ENCODE measurements at places on chromosomes 1 and 21. TPM values are rescaled to one million over a fixed set of nuclear protein-coding genes. Genes with fewer than 3 reads are reported as not detected.

DNA sequence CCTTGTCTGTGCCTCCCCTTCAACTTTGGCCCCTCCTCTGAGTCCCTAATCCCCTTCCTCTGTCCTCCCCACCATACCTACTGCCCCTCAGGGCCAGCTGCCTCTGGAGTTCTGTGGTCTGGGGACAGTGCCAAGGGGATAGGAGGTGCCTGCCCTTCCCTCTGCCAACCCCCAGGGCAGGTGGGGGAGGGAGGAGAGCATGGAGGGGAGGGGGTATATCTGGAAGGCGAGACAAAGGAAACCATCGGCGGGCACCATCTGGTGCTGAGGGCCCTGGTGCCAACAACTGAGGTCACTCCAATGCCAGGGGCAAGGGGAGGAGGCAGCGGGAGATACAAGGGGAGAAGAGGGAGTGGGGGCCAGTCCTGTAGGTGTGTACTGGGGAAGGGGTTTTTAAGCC lies 9.6 kb downstream of the RAB25 start:
- no peak for DNase-seq
- no peaks in the 10 kb centered on the region for H3K4me1 ChIP-seq
- H3K27me3 ChIP-seq: no peaks in the 10 kb centered on the region
- H3K36me3 ChIP-seq: no peaks in the 10 kb centered on the region
- H3K4me3 ChIP-seq: no peak overlapping the region

DNA sequence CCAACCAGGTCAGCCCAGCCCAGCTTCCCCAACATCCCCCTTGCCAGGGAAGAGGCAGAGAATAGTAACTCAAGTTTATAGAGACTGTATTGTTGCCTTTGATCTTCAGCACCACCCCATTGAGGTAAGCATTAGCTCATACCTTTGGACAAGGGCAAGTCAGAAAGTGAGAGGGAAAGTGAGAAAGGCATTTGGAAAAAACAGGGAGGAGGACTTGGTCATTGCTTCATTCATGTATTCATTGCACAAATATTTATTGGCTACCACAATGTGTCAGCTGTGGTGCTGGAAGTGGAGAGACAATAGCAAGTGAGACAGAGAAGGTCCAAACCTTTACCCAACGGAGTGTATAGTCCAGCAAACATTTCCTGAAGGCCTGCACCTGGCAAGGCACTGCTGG lies 561.2 kb downstream of the KIF26B start:
- no peak overlapping the region for H3K27ac ChIP-seq
- no peaks in the 10 kb centered on the region for H3K27me3 ChIP-seq
- no peaks in the 10 kb centered on the region for H3K36me3 ChIP-seq
- H3K4me1 ChIP-seq: no peaks in the 10 kb centered on the region
- no peak overlapping the region for H3K4me3 ChIP-seq

GRCh38 chr1:89657886-89658285 lies 25.0 kb downstream of the LRRC8C start:
- no peak overlapping the region for H3K27ac ChIP-seq
- DNase-seq: no peak
- no peaks in the 10 kb centered on the region for H3K36me3 ChIP-seq
- no peak overlapping the region for H3K4me3 ChIP-seq

- no peak for DNase-seq
- no peaks in the 10 kb centered on the region for H3K27me3 ChIP-seq
- no peak overlapping the region for H3K4me3 ChIP-seq
- no peaks in the 10 kb centered on the region for H3K36me3 ChIP-seq
These were observed 11.1 kb upstream of the IRF2BP2 start for GRCh38 chr1:234621127-234621468.

Gene RPS6KA1
- 58.1 TPM for total RNA-seq

DNA sequence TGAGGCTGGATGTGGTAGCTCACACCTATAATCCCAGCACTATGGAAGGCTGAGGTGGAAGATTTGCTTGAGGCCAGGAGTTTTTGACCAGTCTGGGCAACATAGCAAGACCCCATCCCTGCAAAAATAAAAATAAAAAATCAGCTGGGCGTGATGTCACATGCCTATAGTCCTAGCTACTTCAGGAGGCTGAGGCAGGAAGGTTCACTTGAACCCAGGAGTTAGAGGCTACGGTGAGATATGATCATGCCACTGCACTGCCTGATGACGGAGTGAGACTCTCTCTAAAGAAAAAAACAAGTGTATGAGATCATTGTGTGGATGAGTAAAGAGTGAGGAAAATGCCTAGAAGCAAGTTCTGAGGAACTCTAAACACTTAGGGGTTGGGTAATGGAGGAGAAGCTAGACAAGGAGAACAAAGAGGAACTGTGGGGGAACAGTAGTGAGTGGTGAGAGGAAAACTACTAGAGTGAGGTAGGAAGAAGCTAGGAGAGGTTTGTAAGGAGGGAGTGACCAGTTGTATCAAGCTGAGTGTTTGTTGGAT lies 17.0 kb downstream of the CLIC4 start:
- H3K36me3 ChIP-seq: no peaks in the 10 kb centered on the region
- H3K27ac ChIP-seq: peak overlapping the region; percentile 32
- no peak for DNase-seq
- H3K4me3 ChIP-seq: no peak overlapping the region
- no peaks in the 10 kb centered on the region for H3K27me3 ChIP-seq

DNA sequence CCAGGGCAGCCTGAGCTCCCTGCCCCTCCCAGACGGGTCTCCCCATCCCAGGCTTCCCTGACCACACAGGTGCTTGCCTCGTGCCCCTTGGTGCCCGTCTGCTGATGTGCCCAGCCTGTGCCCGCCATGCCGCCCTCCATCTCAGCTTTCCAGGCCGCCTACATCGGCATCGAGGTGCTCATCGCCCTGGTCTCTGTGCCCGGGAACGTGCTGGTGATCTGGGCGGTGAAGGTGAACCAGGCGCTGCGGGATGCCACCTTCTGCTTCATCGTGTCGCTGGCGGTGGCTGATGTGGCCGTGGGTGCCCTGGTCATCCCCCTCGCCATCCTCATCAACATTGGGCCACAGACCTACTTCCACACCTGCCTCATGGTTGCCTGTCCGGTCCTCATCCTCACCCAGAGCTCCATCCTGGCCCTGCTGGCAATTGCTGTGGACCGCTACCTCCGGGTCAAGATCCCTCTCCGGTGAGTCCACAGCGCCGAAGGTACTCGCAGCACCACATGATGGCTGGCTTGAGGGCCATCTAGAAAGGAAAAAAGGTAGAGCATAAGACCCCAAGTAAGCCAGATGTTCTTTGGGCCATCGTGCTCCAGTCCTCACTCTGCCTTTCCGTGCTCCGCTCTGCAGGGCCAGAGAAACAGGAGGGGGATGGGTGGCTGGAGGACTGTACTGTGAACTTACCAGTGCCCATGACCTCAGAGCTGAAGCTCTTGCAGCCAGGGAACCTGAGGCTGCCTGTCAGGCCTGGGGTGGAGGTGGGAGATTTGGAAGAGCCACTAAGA lies 1.4 kb downstream of the ADORA1 start:
- no peaks in the 10 kb centered on the region for H3K27me3 ChIP-seq
- no peaks in the 10 kb centered on the region for H3K36me3 ChIP-seq
- peaks cover 26% of the 10 kb centered on the region for H3K4me1 ChIP-seq
- no peak overlapping the region for H3K4me3 ChIP-seq

GRCh38 chr1:111943846-111944749 lies 45.4 kb downstream of the KCND3 start:
- peak; percentile 24 for DNase-seq
- no peaks in the 10 kb centered on the region for H3K27me3 ChIP-seq
- no peak overlapping the region for H3K4me3 ChIP-seq
- H3K4me1 ChIP-seq: no peaks in the 10 kb centered on the region
- no peaks in the 10 kb centered on the region for H3K36me3 ChIP-seq
- H3K27ac ChIP-seq: no peak overlapping the region

Gene CLDN14
- 8.7 TPM for total RNA-seq
